ENCODE measurements at places on chromosomes 11 and 22.
A peak's percentile ranks its signal among the peaks of the same experiment; 100 is the strongest.

GRCh38 chr11:119470317-119471291 lies 47.6 kb upstream of the THY1 start:
- DNase-seq = no peak

GRCh38 chr11:74739546-74740270 lies 8.5 kb upstream of the CHRDL2 start:
- peak; percentile 14 for DNase-seq

- no peak for DNase-seq
Observed at GRCh38 chr11:83881428-83881827, 595.3 kb upstream of the CCDC90B start.

GRCh38 chr11:96228910-96229309 lies 114.1 kb downstream of the MAML2 start:
- DNase-seq = no peak

DNA sequence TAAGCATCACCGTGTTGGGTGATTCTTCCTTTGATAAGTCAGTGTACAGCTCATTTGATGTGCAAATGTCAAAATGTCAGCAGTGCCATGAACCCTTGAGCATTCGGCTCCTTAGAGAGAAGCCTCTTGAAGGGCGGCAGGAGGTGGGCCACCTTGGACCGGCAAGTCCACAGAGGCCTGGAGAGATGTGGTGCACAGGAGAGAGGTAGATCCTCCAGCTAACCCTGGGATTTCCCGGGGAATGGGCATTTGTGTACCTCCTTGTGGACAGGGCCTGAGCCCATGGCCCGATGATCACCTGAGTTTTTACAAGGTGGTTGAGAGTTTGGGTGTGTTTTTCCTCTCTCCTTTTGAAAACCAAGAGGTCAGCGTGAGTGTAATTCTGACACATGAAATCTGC lies 133.2 kb upstream of the RCN1 start:
- DNase-seq = no peak

All from stimulated activated CD4-positive, alpha-beta T cell treated with anti-CD3 and anti-CD28 coated beads, Interleukin-1b, Interleukin-23, amount 100 ng/mL, for 1 hour (primary cell).